CD4-positive, alpha-beta T cell treated with Interferon gamma for 1 hour (primary cell): ENCODE measurements at places on chromosomes 7 and 10.

DNA sequence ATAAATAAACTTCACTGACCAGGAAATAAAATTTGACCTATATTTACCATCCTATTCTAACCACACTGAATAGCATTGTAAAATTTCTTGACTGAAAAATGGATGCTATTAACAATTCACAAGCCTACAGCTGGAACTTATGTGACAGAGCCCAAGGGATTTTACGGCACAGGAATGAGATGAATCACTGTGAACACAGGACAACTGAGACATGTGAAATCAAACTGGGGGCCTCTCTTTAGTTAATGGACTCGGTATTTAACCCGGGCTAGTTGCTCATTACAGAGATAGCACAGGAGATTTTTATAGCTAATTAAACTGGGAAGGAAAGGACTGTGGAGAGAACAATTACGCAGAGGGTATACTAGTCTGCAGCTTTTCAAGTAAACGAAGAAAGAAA lies 100.6 kb downstream of the MICU1 start:
- no peak for DNase-seq

GRCh38 chr10:50231515-50232260 lies 19.6 kb downstream of the ASAH2 start:
- DNase-seq, result no peak

- DNase-seq, result peak; percentile 58
These were observed 136.5 kb upstream of the NAMPT start for GRCh38 chr7:106421181-106421762.

DNA sequence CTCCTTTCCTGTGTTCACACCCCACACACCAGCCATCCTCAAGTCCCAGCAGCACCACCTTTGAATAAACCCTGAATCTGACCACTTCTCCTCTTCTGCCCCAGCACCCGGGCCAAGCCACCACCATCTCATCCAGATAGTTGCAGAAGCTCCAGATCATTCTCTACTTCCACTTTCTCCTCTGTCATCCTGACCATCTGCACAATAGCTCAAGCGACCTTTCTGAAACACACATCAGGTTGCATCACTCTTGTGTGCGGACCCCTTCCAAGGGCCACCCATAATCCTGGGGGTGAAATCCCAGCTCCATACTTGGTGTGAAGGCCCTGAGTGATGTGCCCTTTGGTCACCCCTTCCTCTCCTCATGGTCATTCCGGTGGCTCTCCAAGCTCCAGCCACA lies 187.4 kb upstream of the GALNT17 start:
- no peak for DNase-seq

GRCh38 chr7:127979113-127979727 lies 52.0 kb downstream of the LRRC4 start:
- no peak for DNase-seq

DNA sequence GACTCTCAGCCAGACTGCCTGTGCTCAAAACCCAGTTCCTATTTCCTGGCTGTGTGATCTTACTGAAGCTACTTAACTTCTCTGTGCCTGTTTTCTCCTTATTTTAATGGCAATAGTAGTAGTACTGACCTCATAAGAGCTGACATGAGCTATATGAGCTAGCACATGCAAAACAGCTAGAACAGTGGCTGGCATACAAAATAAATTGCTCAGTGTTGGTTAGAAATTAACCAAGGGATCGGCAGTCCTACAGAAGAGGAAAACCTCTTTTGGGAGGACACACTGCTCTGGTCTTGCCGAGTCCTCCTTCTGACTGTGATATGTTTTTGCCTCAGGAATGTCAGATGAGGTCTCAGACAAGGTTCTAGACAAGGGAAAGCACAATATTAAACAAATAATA lies 322.6 kb downstream of the GRM8 start:
- DNase-seq, result no peak

- DNase-seq, result no peak
These were observed 5.3 kb downstream of the PARD3 start for GRCh38 chr10:34809796-34810195.

GRCh38 chr7:8214244-8214824 lies 47.6 kb downstream of the ICA1 start:
- no peak for DNase-seq

DNA sequence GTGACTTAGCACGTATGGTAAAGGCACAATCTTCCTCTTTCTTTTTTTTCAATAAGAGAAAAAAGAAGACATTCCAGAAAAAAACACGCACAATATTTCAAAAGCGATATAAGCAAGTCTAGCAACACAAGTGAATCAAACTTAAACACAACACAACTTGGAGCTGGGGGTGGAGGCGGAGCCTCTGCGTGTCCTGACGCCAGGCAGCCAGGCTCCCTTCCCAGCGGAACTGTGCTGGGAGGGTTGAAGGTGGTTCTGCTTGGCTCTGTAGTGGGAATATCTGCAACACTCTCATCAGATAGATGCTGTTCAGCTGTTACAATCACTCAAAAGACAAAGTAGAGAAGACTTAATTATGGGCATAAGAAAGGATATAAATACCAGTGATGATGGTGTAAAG lies 211.4 kb downstream of the WDR37 start:
- DNase-seq, result no peak

DNA sequence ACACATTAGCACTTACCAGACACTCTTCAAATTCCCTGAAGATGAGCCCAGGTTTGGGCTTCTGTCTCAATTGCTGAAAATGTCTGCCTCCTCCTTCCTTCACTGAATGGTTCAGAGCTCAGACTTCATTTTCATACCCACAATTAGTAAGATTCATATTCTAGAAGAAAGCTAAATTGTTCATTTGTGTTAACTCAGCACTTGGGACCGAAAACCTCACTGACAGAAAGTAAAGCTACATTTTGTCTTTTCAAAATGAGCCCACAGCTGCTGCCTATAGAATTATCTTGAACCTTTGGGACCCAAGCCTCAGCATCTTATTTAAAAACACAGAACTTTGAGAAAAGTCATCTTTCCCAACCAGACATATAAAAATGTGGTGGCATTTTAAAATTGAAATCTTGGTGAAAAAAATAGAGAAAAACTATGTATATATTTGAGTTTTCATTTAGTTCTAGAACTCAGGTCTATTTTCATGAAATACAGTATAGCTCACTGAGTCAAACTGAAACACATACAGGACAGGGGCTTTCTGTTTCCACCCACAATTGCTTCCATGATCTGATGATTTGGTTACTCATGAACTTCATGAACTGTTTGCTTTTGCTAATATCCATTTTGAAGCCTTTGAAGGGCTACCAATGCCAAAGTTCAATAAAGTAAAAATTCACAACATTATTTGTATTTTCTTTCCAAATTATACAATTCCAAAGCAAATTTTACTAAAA lies 119.1 kb upstream of the PFKP start:
- no peak for DNase-seq

DNA sequence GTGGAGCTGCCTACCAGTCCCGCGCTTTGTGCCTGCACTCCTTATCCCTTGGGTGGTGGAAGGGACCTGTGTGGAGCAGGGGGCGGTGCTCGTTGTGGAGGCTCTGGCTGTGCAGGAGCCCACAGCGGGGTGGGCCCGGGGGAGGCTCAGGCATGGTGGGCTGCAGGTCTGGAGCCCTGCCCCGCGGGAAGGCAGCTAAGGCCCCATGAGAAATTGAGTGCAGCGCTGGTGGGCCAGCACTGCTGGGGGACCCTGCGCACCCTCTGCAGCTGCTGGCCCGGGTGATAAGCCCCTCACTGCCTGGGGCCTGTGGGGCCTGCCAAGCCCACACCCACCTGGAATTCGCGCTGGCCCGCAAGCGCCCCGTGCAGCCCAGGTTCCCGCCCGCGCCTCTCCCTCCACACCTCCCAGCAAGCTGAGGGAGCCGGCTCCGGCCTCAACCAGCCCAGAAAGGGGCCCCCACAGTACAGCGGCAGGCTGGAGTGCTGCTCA lies 859.6 kb upstream of the KCND2 start:
- no peak for DNase-seq

DNA sequence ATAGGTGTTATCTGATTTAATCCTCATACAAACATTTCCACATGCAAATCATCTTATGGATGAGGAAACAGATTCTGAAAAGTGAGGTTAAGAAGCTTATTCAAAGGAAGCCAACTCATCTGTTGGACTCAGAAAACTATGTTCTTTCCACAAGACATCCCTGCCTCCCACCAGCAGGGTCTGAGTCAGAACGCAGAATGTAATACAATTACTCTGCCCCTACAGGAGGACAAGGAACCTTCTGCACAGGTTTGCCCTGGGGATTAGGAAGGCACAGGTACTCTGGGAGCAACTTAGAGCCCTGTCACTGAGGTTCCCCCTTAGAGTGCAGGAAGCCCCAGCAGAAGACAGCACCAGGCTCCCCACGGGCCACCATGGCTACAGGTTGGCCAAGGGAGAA lies 255.7 kb downstream of the TNS3 start:
- DNase-seq, result no peak

DNA sequence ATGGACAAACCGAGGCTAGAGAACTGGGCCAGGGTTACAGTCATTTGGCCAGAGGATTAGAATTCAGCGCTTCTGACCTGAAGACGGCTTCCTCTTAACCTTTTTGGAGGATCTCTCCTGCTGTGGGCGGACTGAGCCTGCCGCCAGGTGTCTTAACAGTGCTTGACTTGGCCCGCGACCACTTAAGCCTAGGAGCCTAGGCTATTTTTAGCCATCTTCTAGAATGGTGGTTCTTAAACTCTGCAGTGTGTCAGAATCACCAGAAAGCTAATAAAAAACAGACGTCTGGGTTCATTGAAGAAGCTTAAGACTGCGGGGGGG lies 722 bp downstream of the MDH2 start:
- no peak for DNase-seq

DNA sequence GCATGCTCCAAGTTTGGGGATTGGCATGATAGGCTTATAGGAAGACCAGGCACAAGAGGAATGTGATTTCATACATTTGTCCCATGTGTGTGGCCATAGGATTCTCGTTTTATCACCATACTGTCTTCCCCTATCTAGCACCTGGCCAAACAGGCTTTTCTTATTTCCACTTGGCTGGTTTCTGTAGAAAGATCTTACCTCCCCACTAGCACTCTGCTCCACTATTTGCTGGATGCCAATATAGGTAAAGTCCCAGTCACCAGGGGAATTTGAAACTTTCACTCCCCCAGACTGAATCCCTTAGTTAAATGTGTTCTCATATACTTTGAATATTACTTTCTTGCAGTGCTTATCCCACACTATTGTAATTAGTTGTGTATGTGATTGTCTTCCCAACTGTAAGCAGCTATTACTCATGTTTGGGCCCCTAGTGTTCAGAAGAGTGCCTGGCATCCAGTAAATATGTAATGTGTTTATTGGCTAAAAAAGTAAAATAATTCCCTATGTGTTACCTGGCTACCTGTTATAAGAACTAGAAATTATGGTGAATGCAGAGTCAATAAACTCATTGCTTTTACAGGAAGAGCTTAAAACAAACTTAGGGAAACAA lies 109.0 kb downstream of the LRMDA start:
- DNase-seq, result no peak

DNA sequence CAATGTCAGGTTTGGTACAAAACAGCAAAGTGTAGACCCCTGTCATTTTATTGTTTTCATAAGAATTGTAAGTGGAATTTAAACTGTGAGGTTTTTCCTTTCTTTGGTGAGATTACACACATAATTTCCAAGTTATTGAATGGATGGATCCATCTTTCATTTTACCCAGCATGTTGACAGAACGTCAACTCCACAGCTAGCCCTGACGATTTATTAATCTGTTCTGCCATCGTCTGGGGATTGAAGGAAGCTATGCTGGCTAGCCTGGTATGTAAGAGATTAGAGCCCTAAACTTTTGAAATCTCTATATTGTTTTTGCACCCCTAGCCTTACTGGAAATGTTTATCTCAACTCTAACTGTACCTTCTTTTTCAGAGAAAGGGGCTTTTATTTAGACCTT lies 8.6 kb downstream of the WNT16 start:
- DNase-seq, result no peak

DNA sequence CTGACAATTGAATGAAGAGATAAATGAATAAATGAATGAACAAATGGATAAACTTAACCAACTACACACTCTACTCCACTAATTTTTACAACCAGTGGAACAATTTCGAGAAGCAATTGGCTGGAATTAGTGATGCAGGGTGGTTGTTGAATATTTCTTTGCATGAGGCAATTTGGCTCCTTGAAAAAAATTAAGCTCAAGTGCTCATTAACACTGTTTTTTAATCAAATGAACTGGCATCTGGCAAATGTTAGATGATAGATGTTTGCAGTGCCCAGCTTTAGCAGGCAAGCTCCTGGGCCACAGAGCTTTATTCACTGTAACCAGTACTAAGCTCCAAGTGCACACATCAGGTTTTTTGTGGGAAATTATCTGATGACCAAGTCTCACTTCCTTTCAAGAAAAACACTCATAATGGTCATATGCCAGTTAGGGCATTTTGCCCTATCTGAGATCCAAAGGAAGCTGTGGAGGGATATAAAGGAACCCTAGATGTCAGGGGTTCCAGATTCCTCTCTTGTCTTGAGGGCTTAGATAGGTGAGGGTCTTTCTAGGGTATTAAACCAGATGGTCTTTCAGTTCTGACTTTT lies 16.4 kb upstream of the ADD3 start:
- DNase-seq, result no peak

DNA sequence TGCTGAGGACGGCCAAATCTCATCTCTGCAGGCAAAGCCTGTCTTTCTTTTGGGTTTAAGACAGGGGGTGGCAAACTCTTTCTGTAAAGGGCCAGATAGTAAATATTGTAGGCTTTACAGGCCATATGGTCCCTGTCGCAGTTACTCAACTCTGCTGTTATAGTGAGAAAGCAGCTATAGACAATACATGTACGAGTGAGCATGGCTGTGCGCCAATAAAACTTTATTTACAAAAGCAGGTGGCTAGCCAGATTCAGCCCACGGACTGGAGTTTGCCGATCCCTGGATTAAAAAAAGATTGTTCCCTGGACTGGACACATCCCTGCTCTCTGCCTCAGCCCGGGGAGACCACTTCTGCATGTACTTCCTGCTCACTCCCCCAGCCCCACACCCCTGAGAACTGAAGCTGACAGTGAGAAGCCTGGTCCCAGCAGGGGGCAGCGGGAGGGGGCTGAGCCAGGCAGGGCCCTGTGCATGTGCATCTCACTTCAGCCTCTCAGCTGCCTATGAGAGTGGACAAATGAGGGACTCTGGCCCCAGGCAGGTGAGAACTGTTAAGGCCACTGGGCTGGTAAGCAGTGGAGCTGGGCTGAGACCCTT lies 392.4 kb downstream of the PLXNA4 start:
- no peak for DNase-seq

DNA sequence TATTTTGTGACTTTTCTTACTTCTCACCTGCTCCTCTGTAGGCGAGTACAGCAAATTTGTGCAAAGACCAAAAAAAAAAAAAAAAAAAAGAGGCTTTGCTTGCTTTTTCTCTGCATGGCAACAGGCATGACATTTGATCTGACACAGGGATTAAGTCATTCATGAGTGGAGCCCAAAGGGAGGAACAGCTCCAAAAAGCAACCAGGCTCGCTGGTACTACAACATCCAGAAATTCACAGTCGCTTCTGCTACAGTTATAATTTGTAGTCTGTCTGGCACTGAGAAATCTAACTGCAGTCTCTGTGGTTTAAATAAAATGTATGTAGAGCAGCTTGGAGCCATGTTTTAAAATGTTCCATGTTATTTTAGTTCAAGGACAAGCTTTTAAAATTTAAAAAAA lies 31.7 kb downstream of the MKX start:
- no peak for DNase-seq

GRCh38 chr10:44282626-44283300 lies 102.1 kb downstream of the CXCL12 start:
- no peak for DNase-seq
